ENCODE measurements at places on chromosomes 11 and 22. TPM values are rescaled to one million over a fixed set of nuclear protein-coding genes. Genes with fewer than 3 reads are reported as not detected.

DNA sequence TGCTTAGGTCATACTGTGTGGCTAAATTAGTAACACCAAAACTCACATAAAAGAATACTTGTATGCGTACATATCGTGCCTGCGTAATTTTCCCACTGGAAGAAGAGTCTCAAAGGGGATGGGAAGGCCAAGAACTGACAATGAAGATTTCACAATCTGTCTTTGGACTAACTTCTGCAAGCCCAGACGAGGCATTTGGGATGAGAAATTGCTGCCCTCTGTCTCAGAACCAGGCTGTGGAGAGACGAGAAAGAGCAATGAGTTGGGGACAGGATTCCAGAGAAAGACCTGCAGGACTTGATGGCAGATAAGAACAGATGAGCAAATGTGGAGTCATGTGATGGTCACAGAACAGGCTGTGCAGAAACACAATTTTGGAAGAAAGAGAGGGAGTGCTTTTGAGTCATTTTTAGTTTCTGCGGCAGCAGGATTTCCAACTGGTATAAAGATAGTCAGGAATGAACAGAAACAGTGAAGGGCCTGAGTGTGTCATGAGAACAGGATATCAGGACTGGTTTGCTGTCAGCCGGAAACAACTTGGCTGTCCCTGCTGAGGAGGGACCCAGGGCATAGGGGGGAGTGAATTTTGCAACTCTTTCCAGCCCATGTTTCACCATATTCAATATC lies 82.7 kb upstream of the CTSC start:
- no peak for DNase-seq

DNA sequence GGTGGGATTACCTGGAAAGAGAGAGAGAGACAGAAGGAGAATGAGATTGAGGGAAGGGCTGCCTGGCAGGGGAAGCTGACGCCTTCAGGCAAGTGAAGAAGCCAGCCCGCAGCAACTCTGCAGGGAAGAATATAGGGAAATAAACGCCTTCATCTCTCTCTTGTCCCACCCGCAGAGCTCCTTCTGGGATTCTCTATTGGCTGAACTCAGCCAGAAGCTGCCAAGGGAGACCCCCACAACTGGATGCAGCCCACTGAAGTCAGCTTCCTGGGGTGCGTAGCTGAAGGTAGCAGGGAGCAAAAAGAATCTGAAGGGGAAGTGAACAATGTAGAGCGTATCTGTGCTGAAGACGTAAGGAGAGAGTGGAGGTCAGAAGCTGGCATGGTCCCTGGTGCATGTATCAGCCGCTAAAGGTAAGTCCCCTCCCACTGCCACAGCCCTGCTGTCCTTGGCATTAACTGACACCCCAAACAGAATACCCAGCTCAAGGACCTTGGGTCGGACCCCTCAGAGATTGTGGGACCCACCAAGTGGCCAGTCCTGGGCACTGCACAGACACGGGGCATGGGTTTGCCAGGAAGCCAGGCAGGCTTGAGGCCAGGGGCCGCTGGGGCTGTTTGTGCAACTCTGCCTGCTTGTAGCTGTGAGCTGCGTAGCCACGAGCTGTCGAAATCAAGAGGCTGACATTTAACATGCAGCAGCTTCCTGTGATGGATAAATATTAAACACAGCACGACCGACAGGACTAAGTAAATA lies 469.9 kb downstream of the MN1 start:
- DNase-seq, result peak; percentile 91

GRCh38 chr11:92662601-92663360 lies 306.7 kb upstream of the MTNR1B start:
- DNase-seq, result no peak

GRCh38 chr22:36232715-36233401 lies 6.5 kb downstream of the APOL2 start:
- no peak for DNase-seq

GRCh38 chr11:13286279-13286821 lies 8.8 kb downstream of the BMAL1 start:
- no peak for DNase-seq

- no peak for DNase-seq
These were observed 232.8 kb upstream of the BLID start for GRCh38 chr11:122348659-122349409.

DNA sequence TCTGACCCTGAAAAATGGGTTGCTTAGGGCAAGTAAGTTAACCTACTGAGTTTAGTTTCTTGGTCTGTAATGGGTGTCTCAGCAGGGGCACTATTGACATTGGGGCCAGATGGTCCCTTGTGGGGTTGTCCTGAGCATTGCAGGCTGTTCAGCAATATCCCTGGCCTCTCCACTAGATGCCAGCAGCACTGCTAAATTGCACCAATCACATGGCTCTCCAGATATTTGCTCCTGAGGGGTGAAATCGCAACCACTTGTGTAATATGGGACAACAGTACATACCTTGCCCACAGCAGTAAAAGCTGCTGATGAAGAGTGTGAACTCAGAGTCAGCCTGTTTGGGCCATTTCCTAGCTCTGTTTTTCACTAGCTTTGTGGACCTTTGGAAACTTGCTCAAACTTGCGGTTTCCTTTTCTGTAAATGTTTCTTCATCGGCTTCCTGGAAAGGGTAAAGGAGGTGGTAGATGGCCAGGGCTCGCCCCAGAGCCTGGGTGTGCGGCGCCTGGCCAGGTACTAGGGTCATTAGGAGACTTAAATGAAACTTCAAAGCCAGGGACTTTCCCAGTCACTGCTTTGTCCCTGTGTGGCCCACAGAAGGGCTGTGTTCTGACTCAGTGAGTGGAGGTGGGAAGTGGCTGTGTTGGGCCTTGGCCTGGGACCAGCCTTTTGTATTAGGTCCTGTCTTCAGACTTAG lies 13.0 kb downstream of the NCF4 start:
- no peak for DNase-seq

- DNase-seq, result no peak
These were observed 102.7 kb downstream of the MRTFA start for GRCh38 chr22:40533712-40534378.

- peak; percentile 64 for DNase-seq
These were observed 27.6 kb upstream of the MGAT3 start for GRCh38 chr22:39429186-39429585.

- DNase-seq, result no peak
These were observed 117.4 kb downstream of the TRIM29 start for GRCh38 chr11:120020486-120020885.

Gene HEPACAM
- total RNA-seq, result 0.28 TPM

Gene CCDC73
- not detected for total RNA-seq

Gene OR52N4
- 0.24 TPM for total RNA-seq

Gene OR51E2
- total RNA-seq, result 0.23 TPM

Gene UPK3A
- not detected for total RNA-seq

Gene APLNR
- total RNA-seq, result 14.6 TPM
